CD4-positive, CD25-positive, alpha-beta regulatory T cell (primary cell): ENCODE measurements at places on chromosomes 16 and 17.

DNA sequence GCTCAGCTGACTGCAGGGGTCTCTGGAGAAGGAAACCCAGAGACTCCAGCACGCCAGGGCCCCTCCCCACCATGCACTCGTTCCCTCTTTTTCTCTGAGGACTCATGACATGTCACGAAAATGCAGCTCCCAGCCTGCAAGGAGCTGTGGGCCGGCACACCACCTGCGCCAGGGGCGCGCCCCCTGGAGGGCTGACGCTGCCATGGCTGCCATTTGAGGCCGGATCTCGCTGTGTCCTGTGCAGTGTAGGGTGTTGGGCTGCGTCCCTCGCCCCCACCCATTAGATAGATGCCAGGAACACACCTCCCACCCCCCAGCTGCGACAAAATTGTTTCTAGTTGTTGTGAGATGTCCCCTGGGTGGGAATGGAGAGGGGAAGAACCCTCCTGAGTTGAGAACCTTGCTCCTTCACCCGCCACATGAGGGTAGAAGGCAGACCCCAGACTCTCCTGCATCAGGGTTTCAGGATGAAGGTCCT lies 8.2 kb downstream of the SYNGR2 start:
- DNase-seq: peak; percentile 75

- no peak for DNase-seq
These were observed 3.2 kb downstream of the SOST start for GRCh38 chr17:43755389-43755875.

DNA sequence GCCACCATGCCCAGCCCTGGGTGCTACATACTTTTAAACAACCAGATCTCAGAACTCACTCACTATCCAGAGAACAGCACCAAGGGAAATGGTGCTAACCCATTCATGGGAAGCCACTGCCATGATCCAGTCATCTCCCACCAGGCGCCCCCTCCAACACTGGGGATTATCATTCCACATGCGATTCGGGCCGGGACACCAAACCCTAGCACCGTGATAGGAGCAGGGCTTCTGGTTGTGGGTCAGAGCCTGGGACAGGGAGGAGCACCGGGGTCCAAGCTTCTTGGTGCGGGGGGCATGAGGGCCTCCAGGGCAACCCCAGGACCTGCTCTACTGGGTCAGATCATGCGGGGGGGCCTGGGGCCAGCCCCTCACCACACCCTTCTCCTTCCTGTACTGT lies 4.5 kb downstream of the TMEM235 start:
- no peak for DNase-seq

DNA sequence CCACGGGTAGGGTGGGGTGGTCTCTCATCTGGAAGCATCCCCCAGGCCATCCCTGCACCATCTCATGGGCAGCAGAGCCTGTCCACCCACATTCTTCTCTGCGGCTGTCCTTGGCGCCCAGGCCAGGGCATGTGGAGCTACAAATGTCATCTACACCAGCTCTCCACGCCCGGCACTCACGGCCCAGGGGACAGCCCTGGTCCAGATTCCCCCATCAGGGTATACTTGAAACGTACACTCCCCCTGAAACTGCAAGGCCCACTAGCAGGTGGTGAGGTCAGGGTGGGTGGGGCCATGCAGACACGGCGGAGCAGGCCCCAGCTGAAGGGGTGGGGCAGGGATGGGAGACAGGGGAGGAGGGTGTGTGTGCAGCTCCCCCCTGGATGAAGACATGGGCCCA lies 3.2 kb upstream of the SOX8 start:
- no peak for DNase-seq
